ENCODE measurements at places on chromosomes 13 and 19. TPM values are rescaled to one million over a fixed set of nuclear protein-coding genes. Genes with fewer than 3 reads are reported as not detected.

LINGO3 gene
- total RNA-seq = not detected

DNA sequence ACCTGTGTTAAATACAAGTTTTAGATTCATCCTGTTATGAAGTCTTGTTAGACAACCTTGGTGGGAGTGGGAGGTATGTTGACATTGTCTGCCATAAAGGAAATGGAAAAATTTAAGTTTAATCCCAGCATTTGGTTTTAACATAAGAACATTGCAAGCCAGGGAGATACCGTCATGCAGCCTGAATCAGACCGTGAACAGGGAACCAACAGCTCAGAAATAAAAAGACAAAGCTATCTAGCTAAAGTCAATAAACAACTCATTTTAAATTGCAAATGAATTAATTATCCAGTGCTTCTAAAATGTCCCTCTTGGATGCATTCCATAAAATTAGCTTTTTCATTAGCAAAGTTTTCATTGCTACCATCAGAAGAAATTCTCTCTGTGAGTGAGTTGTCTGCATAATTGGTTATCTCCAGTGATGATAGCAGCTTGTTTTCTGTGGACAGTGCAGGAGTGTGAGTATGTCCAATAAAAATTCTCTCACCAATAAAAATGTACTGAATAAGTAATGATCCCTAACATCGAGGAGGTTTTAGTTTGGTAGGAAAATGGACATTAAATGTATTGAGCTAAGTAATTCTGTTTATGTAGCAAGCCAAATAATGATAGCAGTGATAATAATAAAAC, 170.6 kb upstream of the TMTC4 start:
- DNase-seq = no peak

GRCh38 chr13:78241278-78241919, 322.8 kb upstream of the EDNRB start:
- peak; percentile 42 for DNase-seq

C2CD4C gene
- total RNA-seq = 2.0 TPM

- DNase-seq = peak; percentile 37
These were observed 38.8 kb upstream of the ALOX5AP start for GRCh38 chr13:30696278-30697176.

GRCh38 chr13:94408314-94409036, 71.0 kb downstream of the DCT start:
- DNase-seq = no peak

CCL25 gene
- total RNA-seq = not detected

PGLYRP2 gene
- total RNA-seq = not detected

SCEL gene
- total RNA-seq = not detected

DNA sequence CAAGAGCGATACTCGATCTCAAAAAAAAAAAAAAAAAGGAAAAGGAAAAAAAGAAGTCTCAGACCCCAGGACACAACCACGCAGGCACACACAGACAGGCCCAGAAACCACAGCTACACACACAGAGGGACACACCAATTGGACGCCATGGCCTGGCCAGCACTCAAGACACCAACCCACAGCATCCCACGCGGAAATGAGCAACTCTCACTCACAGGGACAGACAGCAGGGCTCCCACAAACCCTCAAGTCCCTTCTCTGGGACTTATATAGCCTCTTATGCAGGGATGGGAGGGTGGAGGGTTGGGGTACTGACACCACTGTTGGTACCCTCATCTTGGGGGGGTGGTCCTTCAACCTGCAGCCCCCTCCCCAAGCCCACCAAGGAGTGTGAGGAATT, 5.9 kb downstream of the NOTCH3 start:
- DNase-seq = no peak

HSH2D gene
- total RNA-seq = not detected

GRCh38 chr13:111396457-111396856, 76.0 kb downstream of the TEX29 start:
- DNase-seq = no peak

CGB3 gene
- not detected for total RNA-seq

GRCh38 chr13:80823472-80823871, 482.5 kb upstream of the SPRY2 start:
- DNase-seq = peak; percentile 3

DNA sequence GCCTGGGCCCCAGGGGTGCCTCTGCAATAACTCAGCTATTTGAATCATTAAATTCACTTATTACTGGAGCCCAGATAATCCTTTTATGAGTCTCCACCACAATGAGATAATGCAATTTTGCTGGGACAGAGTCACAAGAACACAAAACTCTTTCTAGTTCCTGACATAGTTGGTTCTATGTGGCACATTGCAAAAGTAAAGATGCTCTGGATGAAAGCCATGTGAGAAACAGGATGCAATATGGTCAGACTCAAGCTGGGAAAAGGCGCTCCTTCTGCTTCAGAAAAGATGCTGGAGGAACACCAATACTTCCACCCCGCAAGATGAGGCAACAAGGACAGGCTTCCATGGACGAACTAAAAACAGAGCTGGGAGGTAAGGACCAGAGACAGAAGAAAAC, 5.7 kb downstream of the ANKRD27 start:
- DNase-seq = no peak

GRCh38 chr19:33156334-33156733, 24.4 kb downstream of the WDR88 start:
- DNase-seq = no peak

DNA sequence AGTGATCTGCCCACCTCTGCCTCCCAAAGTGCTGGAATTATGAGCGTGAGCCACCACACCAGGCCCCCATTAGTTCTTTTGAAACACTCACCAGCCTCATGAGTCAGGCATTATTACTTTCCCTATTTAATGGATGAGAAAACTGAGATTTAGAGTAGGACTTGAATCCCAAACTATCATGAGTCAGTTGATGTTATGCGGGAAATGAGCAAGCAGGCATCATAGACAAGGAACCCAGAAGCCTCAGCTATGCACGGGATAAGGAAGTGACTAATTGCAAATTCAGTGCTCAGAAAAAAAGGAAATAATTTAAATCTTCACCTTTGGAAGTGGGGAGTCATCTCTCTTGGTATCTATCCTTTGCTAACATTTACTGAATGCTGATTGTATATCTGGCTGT, 217.5 kb downstream of the ABCC4 start:
- DNase-seq = peak; percentile 95

- no peak for DNase-seq
These were observed 53.2 kb upstream of the LSM14A start for GRCh38 chr19:34118879-34119748.

GRCh38 chr13:98172590-98173422, 4.3 kb downstream of the RNF113B start:
- peak; percentile 19 for DNase-seq

- no peak for DNase-seq
These were observed 5.5 kb upstream of the PSPN start for GRCh38 chr19:6381030-6381750.

- DNase-seq = no peak
These were observed 8.0 kb downstream of the IRF3 start for GRCh38 chr19:49657493-49658138.

GRCh38 chr19:47239610-47240296, 8.8 kb upstream of the BBC3 start:
- DNase-seq = peak; percentile 54

KLC3 gene
- total RNA-seq = 0.20 TPM

PLPP2 gene
- total RNA-seq = 36.1 TPM

FPR1 gene
- total RNA-seq = not detected

DNA sequence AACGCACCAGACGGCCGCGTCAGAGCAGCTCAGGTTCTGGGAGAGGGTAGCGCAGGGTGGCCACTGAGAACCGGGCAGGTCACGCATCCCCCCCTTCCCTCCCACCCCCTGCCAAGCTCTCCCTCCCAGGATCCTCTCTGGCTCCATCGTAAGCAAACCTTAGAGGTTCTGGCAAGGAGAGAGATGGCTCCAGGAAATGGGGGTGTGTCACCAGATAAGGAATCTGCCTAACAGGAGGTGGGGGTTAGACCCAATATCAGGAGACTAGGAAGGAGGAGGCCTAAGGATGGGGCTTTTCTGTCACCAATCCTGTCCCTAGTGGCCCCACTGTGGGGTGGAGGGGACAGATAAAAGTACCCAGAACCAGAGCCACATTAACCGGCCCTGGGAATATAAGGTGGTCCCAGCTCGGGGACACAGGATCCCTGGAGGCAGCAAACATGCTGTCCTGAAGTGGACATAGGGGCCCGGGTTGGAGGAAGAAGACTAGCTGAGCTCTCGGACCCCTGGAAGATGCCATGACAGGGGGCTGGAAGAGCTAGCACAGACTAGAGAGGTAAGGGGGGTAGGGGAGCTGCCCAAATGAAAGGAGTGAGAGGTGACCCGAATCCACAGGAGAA, 1.9 kb downstream of the PPP1R12C start:
- DNase-seq = peak; percentile 52

GRCh38 chr13:110368408-110368807, 61.3 kb downstream of the COL4A2 start:
- no peak for DNase-seq

- DNase-seq = no peak
These were observed 5.8 kb downstream of the PEG3 start for GRCh38 chr19:56834564-56835375.

C19orf33 gene
- 0.40 TPM for total RNA-seq

DNA sequence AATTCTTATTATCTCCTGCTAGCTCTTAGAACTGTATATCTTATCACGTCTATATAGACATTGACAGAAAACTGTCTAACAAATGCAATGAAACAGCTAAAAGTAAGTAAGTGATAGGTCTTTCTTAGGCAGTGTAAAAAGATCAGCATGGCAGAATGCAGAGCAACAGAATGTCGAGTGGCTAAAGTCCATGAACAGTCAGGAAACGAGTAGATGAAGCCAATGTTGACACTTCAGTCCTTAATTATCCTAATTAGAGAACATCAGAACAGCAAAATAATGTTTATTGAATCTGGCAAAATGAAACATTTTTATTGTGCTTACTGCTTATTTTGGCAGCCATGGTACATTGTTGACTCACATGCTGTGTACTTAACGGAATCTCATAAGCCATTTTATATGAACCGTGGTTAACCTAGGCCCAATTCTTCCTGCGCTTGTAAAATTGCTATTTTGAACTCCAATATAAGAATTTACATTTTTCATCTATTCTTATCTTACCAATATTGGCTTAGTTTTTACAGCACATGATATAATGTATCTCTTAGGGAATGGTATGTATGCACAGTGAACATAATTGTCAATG, 748.1 kb downstream of the DACH1 start:
- no peak for DNase-seq

GRCh38 chr19:10796653-10797052, 39.4 kb downstream of the TMED1 start:
- no peak for DNase-seq

- no peak for DNase-seq
These were observed 25.5 kb upstream of the FBXO17 start for GRCh38 chr19:39001041-39001440.

IRGC gene
- total RNA-seq = not detected

DNA sequence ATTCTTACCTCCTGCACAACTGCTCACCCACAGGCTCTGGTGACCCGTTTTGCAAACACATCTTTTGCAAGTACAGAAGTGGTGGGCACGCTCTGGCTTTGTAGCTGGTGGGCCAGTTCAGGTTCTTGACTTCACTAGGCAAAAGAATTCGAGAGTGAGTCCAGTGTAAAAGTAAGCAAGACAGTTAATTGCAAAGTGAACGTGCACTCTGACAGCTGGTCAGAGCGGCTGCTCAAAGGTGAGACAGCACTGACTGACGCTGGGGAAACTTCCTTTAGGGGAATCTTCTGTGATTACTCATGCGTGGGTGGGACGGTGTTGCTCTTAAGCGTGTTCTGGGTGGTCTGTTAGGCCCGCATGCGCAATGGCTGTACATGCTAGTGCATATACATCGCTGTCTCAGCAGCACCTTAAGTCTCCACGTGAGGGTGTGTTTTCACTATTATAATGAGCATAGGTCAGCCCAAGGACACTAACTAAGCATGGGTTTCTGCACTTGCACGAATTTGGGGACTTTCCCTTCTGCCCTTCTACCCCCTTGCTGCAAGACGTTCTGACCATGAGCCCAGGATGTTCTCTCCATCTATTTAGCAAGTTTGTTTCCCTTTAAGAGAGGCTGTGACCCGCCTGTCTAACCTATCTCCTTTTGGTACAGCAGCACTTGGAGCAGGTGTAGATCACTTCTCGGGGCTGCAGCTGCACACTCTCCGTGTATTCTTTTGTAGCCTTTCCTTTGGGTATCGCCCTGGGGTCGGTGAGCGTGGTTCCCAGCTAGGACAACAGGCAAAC, 30.2 kb upstream of the CD33 start:
- DNase-seq = no peak

DNA sequence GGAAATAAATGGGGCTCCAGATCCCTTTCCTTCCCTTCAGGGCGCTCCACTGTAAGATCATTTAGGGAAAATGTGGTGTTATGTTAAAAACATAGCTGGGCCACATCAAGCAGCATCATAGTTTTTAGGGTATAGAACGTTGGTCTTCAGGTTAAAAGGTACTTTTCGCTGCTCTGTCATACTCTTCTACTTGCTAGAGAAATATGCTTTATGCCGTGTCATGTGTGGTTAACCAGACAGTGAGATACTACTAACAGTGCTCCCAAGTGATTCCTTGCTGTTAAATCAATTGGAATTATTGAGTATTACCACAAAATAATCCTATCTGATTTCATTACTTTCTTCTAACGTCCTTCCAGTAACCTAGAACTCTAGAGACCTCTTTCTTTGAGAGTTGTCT, 1.1 kb upstream of the NDFIP2 start:
- no peak for DNase-seq

PTGER1 gene
- total RNA-seq = 0.20 TPM

GRCh38 chr19:45363861-45364459, 6.4 kb downstream of the ERCC2 start:
- DNase-seq = no peak

- no peak for DNase-seq
These were observed 10.9 kb downstream of the B3GNT8 start for GRCh38 chr19:41416194-41416674.

DNA sequence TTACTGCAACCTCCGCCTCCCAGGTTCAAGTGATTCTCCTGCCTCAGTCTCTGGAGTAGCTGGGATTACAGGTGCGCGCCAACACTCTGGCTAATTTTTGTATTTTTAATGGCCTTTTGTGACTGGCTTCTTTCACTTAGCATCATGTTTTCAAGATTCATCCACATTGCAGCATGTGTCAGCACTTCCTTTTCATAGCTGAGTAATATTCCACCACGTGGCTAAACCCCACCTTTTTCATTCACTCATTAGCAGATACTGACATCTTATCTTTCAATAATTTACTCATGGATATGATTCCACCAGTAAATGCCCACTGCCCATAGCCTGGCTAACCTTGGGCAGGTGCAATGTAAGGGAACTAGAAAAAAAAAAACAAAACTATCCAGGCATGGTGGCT, 6.9 kb downstream of the C5AR1 start:
- no peak for DNase-seq

PDCD2L gene
- total RNA-seq = 9.2 TPM

DNA sequence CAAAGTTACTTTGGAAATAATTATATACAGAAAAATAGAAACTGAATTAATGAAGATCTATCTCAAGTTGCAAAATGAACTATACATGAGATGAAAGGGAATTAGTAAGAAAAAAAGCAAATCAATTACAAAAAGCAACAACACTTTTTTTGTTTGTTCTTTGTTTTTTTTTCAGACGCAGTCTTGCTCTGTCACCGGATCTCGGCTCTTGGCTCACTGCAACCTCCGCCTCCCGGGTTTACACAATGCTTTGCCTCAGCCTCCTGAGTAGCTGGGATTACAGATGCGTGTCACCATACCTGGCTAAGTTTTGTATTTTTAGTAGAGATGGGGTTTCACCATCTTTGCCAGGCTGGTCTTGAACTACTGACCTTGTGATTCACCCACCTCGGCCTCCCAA, 2.2 kb downstream of the ZNF415 start:
- peak; percentile 33 for DNase-seq

GRCh38 chr19:19510432-19510831, 4.9 kb downstream of the TSSK6 start:
- no peak for DNase-seq

SYT5 gene
- total RNA-seq = not detected
